ENCODE measurements at places on chromosomes 3 and 15.

GRCh38 chr3:179224584-179224983, 26.3 kb downstream of the KCNMB3 start:
- no peaks in the 10 kb centered on the region for H3K4me1 ChIP-seq
- H3K4me3 ChIP-seq, result no peak overlapping the region
- H3K27me3 ChIP-seq, result no peaks in the 10 kb centered on the region
- H3K36me3 ChIP-seq, result no peaks in the 10 kb centered on the region

DNA sequence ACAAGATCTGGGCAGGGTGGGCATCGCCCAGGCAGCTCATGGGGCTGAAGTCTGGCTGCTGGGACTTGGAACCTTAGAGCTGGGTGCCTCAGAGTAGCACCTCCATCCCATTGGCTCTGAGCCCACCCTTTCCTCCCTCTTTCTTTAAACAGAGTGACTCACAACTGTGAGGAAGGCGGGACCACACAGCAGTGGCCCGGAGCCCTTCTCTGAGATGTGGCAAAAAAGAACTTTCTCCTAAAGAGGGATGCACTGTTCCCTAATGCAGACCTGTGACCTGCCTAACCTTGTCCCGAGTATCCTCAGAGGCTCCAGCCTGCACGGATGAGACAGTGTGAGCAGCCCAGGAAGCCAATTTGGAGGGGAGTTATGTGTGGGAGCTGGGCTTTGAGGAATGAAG, 23.6 kb downstream of the PRR20G start:
- no peaks in the 10 kb centered on the region for H3K27me3 ChIP-seq
- H3K4me1 ChIP-seq, result no peaks in the 10 kb centered on the region
- H3K36me3 ChIP-seq, result no peaks in the 10 kb centered on the region
- no peak overlapping the region for H3K27ac ChIP-seq

- H3K4me3 ChIP-seq, result no peak overlapping the region
- H3K4me1 ChIP-seq, result no peaks in the 10 kb centered on the region
- DNase-seq, result no peak
- H3K36me3 ChIP-seq, result no peaks in the 10 kb centered on the region
- H3K27ac ChIP-seq, result no peak overlapping the region
- H3K27me3 ChIP-seq, result no peaks in the 10 kb centered on the region
These were observed 32.6 kb downstream of the BBX start for GRCh38 chr3:107555359-107555758.

DNA sequence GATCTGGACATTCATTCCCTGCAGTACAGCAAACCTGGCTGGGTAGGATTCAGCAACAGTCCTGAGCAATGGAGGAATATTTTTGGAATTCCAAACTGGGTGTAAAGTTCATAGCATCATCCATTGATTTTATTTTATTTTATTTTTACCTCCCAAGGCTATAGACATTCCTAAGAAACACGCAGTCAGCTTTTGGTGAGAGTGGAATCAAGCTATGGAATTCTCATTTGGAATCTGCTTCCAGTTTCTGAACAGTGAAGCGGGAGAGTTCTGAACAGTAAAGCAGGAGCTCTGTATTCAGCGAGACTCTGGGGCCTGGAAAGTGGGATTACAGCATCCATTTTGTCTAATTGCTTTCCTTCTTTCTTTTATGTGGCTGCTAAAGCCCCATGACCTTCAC, 1.4 kb upstream of the PDZRN3 start:
- no peak overlapping the region for H3K4me3 ChIP-seq
- no peak overlapping the region for H3K27ac ChIP-seq
- no peaks in the 10 kb centered on the region for H3K36me3 ChIP-seq
- H3K4me1 ChIP-seq, result peaks cover 3% of the 10 kb centered on the region

GRCh38 chr15:75182187-75183131, 19.2 kb upstream of the C15orf39 start:
- no peak overlapping the region for H3K4me3 ChIP-seq
- no peak overlapping the region for H3K27ac ChIP-seq
- H3K27me3 ChIP-seq, result 0 out of 2 replicates have a peak, but pooled peaks cover 1% of the 10 kb centered on the region
- H3K36me3 ChIP-seq, result no peaks in the 10 kb centered on the region
- peaks cover 15% of the 10 kb centered on the region for H3K4me1 ChIP-seq
